Fibroblast of skin of back (primary cell): ENCODE measurements at places on chromosomes 16 and 17.

DNA sequence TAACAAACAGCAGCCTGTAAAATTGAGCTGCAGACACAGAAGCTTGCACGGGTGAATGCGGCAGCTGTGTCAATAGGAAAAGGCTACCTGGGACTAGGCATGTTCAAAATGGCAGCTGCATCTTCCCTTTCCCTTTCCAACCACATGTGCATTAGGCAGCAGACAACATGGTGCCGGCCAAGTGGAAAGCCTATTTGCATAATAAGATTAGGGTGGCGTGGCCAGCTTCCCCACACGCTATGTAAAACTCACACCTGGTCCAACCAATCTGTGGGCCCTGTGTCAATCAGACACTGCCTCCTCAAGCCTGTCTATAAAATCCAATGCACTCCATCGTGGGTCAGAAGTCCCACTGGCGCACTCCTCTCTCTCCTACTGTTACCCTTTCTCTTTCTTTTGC, 61.0 kb upstream of the RBBP6 start:
- no peak for DNase-seq

DNA sequence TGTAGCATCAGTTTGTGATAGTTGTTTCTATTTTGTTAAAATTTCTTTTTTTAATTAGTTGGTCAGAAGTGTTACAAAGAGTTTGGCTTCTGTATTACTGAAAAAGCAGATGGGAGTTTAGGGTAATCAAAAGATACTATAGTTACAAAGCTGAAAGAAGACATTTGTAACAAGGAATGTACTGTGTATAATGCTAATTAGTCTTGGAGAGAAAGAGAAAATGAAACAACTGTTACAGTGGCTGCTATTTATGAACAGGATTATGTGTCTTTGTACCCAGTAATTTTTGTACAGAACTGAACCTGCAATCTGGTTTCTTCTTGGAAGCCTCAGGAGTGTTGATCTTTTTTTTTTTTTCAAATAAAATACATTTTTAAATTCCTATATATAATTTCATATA, 14.3 kb downstream of the GDPD1 start:
- no peak for DNase-seq

- no peak for DNase-seq
Observed at GRCh38 chr17:10119203-10120108, 79.0 kb downstream of the GAS7 start.

DNA sequence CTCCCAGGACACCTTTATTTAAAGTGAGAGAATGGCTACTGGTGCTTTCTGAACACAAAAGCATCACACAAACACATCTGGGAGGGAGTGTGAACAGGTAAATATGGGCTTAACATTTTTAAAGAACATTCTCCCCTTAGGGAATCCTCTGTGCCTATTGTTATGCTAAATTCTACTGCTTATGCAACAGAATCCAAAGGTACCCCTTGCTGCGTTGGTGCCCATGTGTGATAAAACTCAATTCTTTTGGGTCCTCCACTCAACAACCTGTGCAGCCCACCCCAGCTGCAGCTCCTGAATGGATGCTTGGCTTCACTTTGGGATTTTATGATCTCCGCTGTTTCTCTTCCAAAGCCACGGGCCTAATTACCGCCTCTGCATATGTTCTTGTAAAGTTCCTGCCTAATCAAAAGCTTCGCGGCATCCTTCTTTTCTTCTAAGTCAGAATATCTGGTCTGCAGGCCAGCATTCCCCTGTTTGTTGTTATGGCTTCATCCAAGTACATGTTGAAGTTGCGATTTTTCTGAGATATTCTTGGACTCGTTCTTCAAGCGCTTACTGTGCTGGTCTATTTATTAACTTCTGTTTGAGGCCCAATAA, 23.9 kb downstream of the RHBDL3 start:
- no peak for DNase-seq

DNA sequence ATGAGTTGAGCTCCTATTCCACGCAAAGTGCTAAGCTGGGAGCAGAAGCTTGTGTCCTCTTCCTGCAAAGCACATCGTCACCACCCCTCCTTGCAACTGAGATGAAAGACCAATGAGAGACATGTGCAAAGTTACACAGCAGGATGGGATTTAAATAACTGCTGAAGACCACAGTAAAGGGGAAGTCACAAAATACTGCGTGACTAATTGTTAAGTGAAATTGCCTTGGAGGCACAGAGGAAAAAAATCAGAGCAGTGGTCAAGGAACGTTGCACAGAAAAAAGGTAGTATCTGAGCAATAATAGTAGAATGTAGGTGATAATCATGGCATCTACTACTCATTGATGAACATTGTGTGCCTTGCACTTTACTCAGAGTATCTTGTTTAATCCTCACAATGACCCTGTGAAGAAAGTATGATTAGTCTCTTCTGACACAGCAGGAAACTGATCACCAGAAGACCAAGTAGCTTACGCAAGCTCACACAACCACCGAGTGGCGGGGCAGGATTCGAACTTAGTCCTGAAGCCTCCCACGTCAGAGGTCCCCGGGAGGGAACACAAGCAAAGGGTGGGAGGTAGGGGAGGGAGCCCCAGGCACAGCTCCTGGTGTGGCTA, 15.4 kb upstream of the MYO18A start:
- DNase-seq = no peak

DNA sequence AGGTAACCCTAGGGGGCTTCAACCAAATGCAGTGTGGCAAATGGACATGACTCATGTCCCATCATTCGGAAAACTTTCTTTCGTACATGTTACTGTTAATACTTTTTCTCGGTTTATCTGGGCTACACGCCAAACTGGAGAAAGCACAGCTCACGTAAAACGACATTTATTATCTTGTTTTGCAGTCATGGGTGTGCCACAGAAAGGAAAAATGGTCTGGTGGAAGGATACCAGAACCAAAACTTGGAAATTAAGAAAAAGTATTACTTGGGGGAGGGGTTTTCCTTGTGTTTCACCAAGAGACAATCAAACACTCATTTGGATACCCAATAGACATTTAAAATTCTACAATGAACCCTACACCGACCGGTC, 23.6 kb downstream of the ALOX15B start:
- DNase-seq = no peak

- no peak for DNase-seq
Observed at GRCh38 chr17:5747964-5748363, 163.7 kb upstream of the NLRP1 start.

DNA sequence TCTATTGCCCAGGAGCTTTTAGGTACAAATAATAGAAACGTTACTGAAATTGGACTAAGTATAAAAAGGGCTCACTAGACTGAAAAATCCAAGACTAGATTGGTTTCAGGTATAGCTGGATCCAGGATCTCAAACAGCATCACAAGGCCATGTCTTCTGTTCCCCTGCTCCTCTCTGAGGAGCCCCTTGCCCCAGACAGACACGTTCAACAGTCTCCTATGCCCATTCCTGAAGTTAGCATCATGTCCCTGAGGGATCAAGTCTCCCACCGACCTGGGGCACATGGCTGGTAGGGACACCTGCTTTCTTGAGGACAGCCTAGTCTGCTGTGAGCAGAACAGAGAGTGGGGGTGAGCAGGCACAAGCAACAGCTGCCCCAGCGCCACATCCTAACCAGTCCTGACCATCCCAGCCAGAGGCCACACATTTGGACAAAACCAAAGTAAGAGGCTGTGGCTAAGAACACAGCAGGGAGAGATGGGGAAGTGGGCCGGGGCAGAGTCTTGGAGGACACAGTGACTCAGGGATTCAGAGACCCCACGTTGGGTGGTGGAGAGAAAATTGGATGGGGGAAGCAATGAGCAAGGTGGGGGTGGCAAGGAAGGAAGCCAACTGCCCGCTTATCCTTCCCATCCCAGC, 10.5 kb upstream of the MMP2 start:
- no peak for DNase-seq
